Stimulated activated naive CD8-positive, alpha-beta T cell treated with anti-CD3 and anti-CD28 coated beads, Interleukin-15, Interleukin-2, amounts not matched to agents 100 U/mL and 50 U/mL, for 24 hours (primary cell): ENCODE measurements at places on chromosomes 6 and 20.

GRCh38 chr6:42530296-42530695 is 33.5 kb upstream of the UBR2 start:
- DNase-seq, result no peak

DNA sequence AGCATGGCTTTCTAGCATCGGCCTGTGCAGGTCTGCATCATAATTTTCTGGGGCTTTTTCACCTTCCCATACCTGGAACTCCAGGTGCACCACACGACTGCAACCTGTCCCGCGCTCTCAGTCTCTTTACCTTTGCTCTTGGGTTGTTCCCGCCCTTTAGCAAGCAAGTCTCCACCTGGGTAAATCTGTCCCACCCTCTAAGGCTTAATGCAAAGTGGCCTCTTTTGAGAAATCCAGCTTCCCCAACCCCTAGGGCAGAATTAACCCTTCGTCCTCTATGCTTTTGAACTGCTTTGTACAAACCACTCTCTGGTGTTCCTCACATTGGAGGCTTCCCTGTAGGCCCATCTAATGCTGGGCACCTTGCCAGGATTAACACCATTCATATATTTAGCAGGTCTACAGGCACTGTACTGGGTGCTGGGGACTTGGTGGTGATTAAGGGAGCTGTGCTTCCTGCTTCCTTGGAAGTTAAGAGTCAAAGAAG is 2.8 kb downstream of the ITPR3 start:
- DNase-seq, result no peak

DNA sequence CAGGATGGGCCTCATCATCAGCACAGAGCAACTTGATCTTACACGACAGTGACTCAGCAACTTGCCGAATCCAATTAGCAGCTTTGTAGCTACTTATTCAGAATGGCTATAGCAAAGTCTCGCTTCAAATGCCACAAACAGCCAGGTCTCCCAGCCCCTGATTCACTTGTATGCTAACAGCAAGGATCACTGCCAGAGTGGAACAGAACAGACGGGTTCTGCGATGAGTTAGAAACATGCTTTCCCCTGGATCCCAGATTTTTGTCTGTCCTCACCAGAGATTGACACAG is 254.4 kb downstream of the NRN1 start:
- no peak for DNase-seq

GRCh38 chr6:25025919-25026301 is 90.2 kb upstream of the RIPOR2 start:
- no peak for DNase-seq

DNA sequence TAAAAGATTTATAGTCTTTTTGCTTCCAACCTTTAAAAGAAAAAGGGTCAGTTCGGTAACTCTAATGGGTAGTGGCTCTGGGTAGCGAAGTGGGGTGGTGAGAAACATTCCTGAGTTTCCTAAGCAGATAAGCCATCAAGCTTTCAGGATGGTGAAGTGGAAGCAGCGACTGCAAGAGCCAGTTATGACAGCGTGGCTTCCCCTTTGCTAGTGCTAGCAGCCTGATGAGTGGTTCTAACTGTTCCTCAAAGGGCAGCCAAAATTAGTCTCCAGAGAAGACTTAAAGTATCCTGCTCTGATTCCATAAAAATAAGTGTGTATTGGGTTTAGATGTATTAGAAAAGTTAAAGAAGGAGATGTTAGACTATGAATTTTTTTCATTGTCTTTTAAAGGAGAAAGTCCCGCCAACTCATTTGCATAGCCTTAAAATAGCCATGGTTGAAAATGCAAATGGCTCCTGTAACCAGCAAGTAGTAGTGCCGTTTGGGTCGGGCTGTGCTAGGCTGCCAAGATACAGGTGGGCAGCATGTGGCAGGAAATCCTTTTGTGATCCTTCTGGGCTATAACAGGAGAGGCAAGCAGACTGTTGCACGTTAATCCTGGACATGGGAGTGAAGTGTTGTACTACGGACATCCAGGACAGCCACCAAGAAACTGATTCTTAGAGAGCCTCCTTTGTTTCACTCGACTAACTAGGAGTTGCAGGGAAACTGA is 18.0 kb downstream of the ELOVL2 start:
- no peak for DNase-seq

GRCh38 chr6:96345501-96345900 is 176.1 kb upstream of the UFL1 start:
- no peak for DNase-seq

- DNase-seq, result no peak
Measured at GRCh38 chr6:53628354-53629119, 37.0 kb downstream of the KLHL31 start.

DNA sequence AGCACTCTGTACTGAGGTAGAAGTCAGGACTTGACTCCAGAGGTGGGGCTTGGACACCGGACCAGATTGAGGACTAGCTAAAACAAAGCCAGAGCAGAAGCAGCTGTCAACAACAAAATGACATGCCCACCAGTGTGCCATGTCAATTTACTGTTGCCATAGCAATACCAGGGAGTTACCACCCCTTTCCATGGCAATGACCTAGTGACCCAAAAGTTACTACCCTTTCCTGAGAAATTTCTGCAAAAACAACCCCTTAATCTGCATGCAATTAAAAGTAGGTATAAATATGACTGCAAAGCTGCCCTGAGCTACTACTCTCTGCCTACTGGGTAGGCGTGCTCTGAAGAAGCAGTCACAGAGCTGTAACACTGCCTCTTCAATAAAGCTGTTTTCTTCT is 21.0 kb downstream of the MAP3K5 start:
- DNase-seq, result no peak

DNA sequence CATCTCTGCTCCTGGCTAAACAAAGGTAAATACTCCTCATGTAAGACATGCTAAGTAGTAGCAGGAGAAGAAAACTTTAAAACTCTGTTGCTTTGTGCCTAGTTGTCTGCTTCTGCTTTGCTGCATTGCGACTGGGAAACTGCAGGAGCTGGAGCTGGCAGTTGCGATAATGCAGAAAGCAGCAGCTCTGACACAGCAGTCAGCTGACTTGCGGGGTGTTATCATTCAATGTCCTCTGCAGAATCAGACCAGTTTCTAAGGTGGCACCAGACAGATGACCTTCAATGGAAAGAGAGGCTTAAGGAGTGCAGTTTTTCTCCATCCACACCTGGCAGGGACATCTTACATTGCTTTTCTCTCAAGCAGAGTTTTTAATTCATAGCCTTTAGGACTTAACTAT is 69.9 kb upstream of the SOX4 start:
- no peak for DNase-seq

GRCh38 chr6:155142168-155143028 is 121.4 kb upstream of the CLDN20 start:
- no peak for DNase-seq

DNA sequence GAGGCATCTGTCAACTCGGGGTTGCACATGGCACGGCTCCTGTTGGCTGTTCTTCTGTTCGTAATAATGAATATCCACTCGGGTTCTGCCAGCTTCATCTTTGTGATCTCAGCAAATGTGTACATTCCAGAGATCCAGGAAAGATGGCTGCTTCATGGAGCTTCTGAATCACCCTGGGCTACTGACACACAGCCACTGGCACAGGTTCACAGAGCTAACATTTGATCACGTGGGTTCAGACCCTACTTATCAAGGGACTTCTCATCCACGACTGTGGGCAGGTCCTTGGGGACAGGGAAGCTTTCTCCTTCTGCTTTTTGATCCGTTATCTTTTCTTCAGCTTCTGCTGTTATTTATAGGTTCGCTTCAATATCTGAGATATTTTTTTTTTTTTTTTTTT is 18.1 kb downstream of the PPP1R3G start:
- no peak for DNase-seq

GRCh38 chr6:35014341-35014740 is 125.3 kb downstream of the ANKS1A start:
- no peak for DNase-seq

- no peak for DNase-seq
Measured at GRCh38 chr6:164967102-164967501, 342.3 kb downstream of the C6orf118 start.
